Stimulated activated memory B cell treated with anti-CD40 and anti-IgM and Interleukin-4, amounts not matched to agents 10 μg/mL and 1 μg/mL and 100 μg/mL, for 72 hours (primary cell): ENCODE measurements at places on chromosomes 1 and 21.

- no peak overlapping the region for H3K4me3 ChIP-seq
- no peaks in the 10 kb centered on the region for H3K36me3 ChIP-seq
- ATAC-seq: no peak
- H3K27me3 ChIP-seq: peaks cover 31% of the 10 kb centered on the region
- H3K4me1 ChIP-seq: no peaks in the 10 kb centered on the region
These were observed 28.0 kb upstream of the FOXO6 start for GRCh38 chr1:41333146-41333784.

- no peaks in the 10 kb centered on the region for H3K36me3 ChIP-seq
- no peak overlapping the region for H3K27ac ChIP-seq
- H3K4me1 ChIP-seq: peaks cover 11% of the 10 kb centered on the region
- H3K27me3 ChIP-seq: peaks cover 30% of the 10 kb centered on the region
- H3K4me3 ChIP-seq: no peak overlapping the region
These were observed 6.8 kb downstream of the ETNK2 start for GRCh38 chr1:204145033-204145504.

DNA sequence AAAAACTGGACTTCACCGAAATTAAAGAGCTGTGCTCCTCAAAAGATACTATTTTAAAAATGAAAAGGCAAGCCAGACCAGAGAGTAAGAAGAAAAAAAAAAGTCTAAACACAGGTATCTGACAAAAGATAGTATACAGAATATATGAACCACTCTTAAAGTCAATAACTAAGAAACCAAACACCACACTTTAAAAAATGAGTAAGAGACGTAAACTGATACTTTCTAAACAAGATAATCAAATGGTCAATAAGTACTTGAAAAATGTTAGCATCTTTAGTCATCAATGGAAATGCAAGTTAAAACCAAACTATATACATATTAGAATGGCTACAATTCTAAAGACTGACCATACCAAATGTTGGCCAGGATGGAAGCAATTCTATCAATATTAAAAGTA is 77.6 kb downstream of the EVI5 start:
- no peak overlapping the region for H3K27ac ChIP-seq
- H3K4me1 ChIP-seq: peaks cover 25% of the 10 kb centered on the region
- ATAC-seq: no peak
- no peaks in the 10 kb centered on the region for H3K27me3 ChIP-seq

DNA sequence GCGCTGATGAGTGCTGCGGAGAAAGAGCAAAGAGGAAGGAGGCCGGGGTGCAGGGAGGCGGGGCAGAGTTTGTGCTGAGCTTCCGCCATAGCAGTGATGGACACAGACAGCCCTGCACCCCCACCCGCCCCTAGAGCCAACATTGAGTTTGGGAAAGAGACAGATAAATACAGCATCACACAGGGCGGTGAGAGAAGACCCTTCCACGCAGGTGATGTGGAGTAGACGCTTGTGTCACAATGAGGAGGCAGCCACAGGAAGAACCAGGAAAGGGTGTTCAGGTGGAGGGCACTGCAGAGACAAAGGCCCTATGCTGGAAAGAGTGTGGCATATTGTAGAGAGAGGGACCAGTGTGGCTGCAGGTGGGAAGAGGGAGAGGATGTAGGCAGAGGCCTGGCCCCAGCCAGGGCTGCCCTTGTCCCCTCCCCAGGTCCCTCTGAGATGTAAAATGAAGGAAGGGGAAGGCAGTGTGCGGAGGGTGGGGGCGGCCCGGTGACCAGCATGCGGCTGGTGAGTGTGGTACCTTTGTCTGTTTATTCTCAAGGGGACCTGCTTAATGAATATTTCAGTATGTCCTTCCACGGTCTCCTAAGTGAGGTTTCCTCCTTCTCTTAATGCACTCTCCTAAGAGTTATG is 194.4 kb upstream of the TMEM51 start:
- H3K36me3 ChIP-seq: no peaks in the 10 kb centered on the region
- H3K4me3 ChIP-seq: no peak overlapping the region
- no peak for ATAC-seq

DNA sequence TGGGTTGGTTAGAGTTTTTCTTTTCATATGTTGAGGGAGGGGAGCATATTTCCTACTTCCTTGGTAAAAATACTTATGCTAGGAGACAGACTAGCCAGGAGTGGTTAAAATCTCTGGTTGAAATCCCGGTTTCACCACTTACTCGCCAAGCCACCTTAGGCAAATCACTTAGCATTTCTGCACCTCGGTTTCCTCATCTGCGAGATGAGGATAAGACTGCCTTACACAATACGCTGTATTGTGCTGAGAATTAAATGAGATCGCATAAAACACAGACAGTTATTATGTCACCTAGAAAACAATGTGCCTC is 1.4 kb downstream of the IFFO2 start:
- peak overlapping the region; percentile 80 for H3K4me3 ChIP-seq
- H3K36me3 ChIP-seq: no peaks in the 10 kb centered on the region
- H3K27ac ChIP-seq: peak overlapping the region; percentile 60
- H3K27me3 ChIP-seq: peaks cover 11% of the 10 kb centered on the region

GRCh38 chr1:54581621-54582035 is 33.6 kb downstream of the ACOT11 start:
- ATAC-seq: peak; percentile 2
- H3K36me3 ChIP-seq: no peaks in the 10 kb centered on the region
- no peak overlapping the region for H3K4me3 ChIP-seq
- H3K4me1 ChIP-seq: no peaks in the 10 kb centered on the region

DNA sequence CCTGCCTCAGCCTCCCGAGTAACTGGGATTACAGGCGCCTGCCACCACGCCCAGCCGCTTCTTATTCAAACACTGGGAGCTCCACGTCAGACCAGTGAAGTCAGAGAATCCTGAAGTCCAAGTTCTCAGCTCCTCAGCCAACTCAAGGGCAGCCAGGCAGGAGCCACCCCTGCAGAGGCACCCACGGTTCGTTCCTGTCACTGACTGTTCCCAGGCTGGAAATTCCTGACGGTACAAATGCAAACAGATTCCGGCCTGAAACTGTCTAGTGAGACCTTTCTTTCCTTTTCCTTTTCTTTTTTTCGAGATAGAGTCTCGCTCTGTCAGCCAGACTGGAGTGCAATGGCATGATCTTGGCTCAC is 11.7 kb downstream of the SLC35E2B start:
- H3K27ac ChIP-seq: peak overlapping the region; percentile 57
- no peaks in the 10 kb centered on the region for H3K27me3 ChIP-seq
- H3K36me3 ChIP-seq: peaks cover 18% of the 10 kb centered on the region

DNA sequence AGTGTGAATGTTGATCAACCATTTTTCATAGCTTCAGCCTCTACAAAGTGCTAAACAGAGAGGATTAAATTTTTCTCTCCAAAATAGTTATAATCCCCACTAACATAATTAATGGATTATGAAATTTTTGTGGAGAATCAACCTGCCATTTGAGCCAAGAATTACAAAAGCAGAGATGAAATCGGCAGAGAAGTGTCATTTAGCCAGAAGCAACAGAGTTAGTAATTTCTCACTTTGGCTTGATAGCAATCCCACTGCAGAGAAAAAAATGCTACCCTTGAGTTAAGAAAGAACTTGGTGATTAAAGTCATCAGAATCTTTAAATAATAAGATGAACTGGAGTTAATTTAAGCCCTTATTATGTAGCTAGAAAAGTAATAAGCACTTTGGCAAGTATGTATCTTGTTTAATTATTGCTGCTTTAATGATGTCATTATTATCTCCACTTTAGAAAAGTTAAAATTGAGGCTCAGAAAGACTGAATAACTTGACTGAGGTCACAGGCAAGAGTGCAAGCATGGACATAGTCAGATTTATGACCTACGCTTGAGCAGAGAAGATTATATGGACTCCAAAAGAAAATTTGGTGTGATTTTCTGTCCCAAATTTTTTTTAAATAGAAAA is 37.3 kb downstream of the RGS4 start:
- H3K4me3 ChIP-seq: no peak overlapping the region
- H3K4me1 ChIP-seq: no peaks in the 10 kb centered on the region
- H3K27ac ChIP-seq: no peak overlapping the region
- ATAC-seq: no peak
- no peaks in the 10 kb centered on the region for H3K36me3 ChIP-seq
- peaks cover 8% of the 10 kb centered on the region for H3K27me3 ChIP-seq

DNA sequence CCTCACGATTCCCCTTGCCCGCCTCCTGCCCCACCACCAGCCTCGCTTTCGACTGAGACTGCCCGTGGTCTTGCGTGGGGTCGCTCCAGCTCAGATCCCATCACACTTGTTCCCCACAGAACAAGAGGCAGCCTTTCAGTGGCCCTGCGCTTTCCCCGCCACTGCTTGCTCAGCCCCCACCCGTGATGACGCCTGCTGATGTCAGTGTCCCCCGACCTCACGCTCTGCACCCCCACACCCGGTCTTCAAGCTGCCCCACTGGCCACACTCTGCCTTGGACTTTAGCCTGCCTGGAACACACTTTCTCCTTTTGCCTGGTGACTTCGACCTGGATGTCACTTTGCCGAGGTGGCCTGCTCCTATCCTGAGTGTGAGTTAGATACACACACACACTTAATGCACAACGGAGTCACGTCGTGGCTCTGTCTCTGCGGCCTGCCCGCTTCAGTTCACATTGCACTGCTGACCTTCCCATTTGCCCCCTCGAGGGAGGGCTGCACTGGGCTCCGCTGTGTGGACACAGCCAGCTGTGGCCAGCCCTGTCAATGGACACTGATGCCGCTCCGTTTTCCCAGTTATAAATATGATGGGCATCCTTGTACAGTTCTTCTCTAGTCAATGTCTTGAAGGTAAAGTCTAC is 13.0 kb downstream of the AGPAT3 start:
- peaks cover 60% of the 10 kb centered on the region for H3K4me1 ChIP-seq
- ATAC-seq: no peak
- no peaks in the 10 kb centered on the region for H3K27me3 ChIP-seq
- no peak overlapping the region for H3K27ac ChIP-seq
- no peak overlapping the region for H3K4me3 ChIP-seq
- peaks cover 57% of the 10 kb centered on the region for H3K36me3 ChIP-seq

DNA sequence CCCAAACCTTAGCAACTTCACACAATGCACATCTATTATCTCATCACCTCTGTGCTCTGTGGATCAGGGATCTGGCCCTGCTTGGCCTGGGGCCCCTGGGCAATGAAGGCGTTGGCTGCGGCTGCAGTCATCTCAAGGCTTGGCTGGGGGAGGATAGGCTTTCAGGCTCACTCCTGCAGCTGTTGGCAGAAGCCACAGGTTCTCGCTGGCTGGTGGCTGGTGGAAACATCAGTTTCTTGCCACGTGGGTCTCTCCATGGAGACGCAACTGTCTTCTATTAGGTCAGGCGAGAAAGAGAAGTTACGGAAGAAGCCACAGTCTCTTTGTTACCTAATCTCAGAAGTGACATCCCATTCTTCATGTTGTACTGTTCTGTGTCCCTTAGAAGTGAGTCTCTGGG is 3.6 kb upstream of the NPPA start:
- ATAC-seq: no peak
- peaks cover 19% of the 10 kb centered on the region for H3K36me3 ChIP-seq

GRCh38 chr1:15526490-15527339 is at the start of gene DNAJC16:
DNAJC16 (plus strand) TSS chr1:15526848; CDS start chr1:15529106, 2,258 bp downstream.
- ATAC-seq: peak; percentile 75
- H3K27ac ChIP-seq: peak within 1 kb of the TSS; percentile 92
- peaks cover 10% of the 10 kb centered on the region for H3K36me3 ChIP-seq

DNA sequence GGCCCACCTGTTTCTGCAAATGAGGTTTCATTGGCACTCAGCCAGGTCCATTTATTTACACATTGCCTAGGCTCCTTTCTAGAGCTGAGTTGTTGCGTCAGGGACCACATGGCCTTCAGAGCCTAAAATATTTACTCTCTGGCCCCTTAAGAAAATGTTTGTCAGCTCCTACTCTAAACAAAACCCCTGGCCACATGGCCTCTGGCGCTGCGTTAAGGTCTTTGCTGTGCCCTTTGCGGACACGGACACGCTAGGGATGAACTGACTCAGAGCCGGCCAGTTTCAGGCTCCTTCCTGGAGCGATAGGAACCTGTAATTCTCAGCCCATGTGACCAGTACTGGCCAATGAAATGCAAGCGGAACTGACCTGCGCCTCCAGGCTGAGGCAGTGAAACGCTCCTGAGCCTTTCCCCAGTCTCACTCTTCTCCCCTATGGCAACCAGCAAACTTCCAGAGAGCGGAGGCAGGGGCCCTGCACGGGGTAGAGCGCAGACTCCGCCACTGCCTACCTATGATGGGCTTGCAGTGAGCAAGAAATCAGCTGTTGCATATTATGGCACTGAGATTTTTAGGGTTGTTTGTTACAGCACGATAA is 160.3 kb downstream of the ETS2 start:
- peaks cover 9% of the 10 kb centered on the region for H3K27me3 ChIP-seq
- H3K27ac ChIP-seq: no peak overlapping the region
- H3K4me3 ChIP-seq: no peak overlapping the region
- no peaks in the 10 kb centered on the region for H3K36me3 ChIP-seq
- no peaks in the 10 kb centered on the region for H3K4me1 ChIP-seq

DNA sequence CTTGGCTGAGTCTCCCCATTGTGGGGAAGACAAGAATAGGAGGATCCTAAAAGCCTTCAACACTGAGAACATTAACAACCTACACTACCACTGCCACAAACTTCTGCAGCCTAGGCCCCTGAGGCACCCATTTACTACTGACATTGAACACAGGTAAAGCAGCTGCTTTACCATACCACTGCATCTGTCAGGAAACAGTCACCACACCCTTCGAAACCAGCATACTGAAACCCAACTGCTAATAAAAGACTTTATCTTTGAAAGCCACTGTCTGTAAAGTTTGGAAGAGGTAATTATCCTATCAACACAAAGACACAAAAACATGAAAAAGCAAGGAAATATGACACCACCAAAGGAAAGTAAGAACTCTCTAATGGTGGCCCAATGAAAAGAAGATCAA is 7.4 kb downstream of the IFNAR1 start:
- ATAC-seq: peak; percentile 76
- H3K4me3 ChIP-seq: peak overlapping the region; percentile 45
- peak overlapping the region; percentile 65 for H3K27ac ChIP-seq
- H3K27me3 ChIP-seq: no peaks in the 10 kb centered on the region
- H3K4me1 ChIP-seq: peaks cover 61% of the 10 kb centered on the region

DNA sequence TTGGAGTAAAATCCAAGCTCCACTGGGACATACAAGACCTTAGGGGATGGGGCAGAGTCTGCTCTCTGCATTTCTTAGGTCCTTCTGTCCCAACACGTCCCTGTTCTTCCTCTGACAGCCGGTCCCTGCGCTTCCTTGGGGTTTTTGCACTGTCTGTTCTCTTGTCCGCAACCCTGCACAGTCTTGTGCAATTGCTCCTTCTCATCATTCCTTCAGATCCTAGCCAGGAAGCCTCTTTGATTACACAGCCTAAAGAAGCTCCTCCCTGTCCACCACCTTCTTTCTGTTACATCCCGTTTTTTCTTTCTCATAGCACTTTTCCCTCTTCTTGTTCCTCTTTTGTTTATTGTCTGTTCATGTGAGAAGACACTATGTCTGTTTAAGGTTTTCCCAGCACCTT is 19.9 kb downstream of the ACOT11 start:
- no peak for ATAC-seq
- no peak overlapping the region for H3K4me3 ChIP-seq
- H3K27me3 ChIP-seq: peaks cover 37% of the 10 kb centered on the region
- H3K36me3 ChIP-seq: no peaks in the 10 kb centered on the region
- H3K27ac ChIP-seq: no peak overlapping the region

- no peaks in the 10 kb centered on the region for H3K27me3 ChIP-seq
- no peak overlapping the region for H3K27ac ChIP-seq
- H3K4me1 ChIP-seq: peaks cover 7% of the 10 kb centered on the region
- H3K4me3 ChIP-seq: no peak overlapping the region
These were observed 39.8 kb upstream of the ZBTB18 start for GRCh38 chr1:244011271-244011670.
